HS-27A (cell line): ENCODE measurements at places on chromosomes 2 and 18.
A peak's percentile ranks its signal among the peaks of the same experiment; 100 is the strongest.

DNA sequence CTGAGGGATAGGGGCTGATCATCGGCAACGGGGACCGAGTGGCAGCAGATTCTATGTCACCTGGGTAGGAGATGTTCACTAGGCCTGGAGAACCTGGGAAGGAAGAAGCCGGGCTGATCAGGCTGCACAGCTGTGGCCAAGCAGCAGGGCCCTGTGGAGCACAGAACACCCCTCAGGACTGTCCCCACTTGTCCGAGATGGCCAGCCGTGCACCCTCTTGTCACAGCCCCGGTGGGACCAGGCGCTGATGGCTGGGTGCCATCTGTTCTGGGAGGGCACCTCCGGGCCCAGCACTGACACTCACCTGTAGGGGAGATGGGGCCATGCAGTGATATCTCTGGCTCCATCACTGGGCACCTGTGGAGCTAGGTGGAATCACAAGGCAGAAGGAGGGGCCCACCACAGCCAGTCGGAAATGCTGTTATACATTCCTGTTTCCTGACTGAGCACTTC, 217.9 kb upstream of the RAB6C start:
- no peak for DNase-seq

DNA sequence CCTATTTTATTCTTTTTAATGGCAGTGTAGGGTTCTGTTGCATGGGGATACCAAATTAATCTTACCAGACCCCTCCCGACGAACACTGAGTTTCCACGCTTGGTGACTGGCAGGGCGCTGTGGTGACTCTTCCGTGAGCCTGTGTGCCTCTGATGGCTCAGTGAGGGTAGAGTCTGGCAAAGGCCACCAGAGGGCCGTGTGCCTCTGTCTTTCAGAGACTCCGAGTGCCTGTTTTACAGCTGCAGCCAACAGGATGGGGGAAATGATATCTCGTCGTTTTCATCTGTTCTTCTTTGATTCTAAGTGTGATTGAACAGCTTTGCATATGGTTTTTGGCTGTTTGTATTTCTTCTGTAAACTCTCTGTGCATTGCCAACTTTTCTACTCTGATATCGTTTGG, 99.8 kb downstream of the ZNF236 start:
- no peak for DNase-seq

- no peak for DNase-seq
Observed at GRCh38 chr2:165456027-165456426, 13.5 kb upstream of the CSRNP3 start.

DNA sequence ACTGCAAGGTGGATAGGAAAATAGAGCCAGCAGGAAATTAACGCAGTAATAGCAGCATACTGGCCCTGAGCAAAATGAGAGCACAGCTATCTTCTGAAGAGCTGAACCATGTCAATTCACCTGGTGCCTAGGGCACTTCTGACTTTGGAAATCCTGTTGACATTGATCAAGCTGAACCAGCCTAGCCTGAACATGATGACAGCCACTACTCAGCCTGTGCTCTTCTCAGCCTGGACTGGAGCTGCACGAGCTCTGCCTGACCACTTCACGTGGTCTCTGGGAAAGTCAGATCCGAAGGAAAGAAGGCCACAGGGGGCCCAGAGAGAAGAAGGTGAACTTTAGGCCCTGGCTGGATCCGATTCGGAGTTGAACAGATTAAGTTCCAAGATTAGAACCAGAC, 421.9 kb downstream of the LPIN1 start:
- no peak for DNase-seq

GRCh38 chr2:232330068-232330999, 48.2 kb upstream of the ALPP start:
- DNase-seq: no peak

DNA sequence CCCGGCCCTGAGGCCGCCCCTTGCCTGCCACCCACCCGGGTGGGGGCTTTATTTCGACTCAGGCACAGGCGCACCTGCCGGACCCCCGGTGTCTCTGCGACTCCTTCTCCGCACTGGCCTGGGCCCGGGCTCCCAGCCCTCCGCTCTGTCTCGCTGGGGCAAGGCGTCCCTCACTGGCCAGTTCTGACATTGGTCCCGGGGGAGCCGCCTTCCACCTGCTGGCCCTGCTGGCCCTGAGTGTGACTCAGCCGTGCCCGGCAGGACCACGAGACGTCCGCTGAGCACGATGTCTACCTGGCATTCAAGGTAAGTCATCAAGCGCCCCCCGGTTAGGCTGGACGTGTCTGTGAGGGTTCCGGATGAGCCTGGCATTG, 131.5 kb upstream of the CTDP1 start:
- no peak for DNase-seq

- peak; percentile 99 for DNase-seq
Observed at GRCh38 chr2:109324861-109325260, 195.9 kb downstream of the SH3RF3 start.

DNA sequence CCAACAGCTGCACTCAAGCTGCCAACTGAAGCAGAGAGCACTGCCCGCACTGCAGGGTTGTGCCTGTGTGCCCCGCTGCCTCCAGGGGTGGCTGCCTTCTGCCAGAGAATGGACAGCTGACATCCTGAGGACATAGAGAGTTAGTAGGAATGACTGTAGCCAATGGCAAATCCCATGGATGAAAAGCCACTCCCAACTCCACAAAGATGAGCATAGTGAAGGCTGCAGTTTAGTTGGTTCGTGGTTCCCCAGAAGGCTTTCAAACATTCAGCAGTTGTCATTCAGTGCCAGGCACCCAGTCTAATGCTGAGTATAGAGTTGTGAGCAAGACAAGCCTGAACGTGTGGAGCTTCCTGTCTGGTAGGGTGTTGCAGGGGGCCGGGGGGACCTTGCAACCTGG, 30.3 kb downstream of the GYPC start:
- DNase-seq: no peak

GRCh38 chr18:38006541-38006940, 440.9 kb upstream of the CELF4 start:
- no peak for DNase-seq

DNA sequence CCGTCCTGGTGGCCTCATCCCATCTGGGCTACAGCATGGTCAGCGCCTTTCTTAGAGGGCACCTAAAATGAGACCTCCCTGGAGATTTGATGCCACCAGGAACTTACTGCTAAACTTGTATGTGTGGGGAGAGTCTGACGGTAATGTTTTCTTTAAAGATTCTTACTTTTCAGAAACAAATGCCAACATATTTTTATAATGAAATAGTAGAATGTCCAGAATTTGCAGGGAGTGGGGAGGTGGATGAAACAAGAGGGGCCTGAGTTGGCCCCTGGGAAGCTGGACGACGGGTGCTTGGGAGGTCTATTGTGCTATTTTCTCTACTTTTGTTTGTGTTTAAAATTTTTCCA, 118.8 kb upstream of the CTDP1 start:
- no peak for DNase-seq

DNA sequence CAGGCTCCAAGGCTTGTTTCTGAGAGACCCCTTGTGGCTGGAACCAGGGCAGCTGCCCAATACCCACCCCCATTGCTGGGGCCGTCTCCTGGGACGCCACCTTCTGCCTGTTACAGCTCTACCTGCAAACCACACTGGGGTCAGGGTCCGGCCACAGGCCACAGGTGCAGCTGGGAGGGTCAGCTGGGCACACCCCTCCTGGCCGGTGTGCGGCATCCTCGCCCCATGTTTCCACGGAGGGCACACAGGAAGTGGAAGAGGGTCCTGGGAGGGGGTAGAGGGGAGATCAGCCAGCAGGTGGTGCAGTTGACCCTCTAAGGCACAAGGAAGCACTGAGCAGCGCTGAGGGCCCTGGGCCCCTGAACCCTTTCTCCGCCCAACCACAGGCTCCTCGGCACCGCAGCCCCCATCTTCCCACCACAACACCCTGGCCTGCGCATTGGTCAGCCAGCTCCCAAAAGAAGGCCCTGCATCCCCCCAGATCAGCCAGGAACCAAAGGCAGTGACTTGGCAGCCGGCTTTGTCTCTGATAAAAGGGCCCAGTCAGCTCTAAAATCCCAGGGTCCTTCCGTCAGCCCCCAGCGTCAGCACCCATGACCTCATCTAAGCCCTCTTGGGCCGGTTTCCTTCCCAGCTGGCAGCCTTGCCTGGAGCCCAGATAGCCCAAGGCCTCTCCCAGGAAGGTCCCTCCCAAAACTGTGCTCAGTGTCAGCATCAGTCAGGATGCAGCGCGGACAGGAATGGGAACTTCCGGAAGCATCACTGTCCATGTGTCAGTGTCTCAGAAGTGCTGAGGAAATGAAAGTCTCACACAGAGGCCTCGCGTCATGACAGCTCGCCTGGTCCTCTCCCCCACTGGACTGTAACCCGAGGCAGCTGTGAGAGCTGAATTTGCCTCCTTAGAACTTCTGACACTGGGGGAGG, 1.7 kb downstream of the ERFE start:
- no peak for DNase-seq

DNA sequence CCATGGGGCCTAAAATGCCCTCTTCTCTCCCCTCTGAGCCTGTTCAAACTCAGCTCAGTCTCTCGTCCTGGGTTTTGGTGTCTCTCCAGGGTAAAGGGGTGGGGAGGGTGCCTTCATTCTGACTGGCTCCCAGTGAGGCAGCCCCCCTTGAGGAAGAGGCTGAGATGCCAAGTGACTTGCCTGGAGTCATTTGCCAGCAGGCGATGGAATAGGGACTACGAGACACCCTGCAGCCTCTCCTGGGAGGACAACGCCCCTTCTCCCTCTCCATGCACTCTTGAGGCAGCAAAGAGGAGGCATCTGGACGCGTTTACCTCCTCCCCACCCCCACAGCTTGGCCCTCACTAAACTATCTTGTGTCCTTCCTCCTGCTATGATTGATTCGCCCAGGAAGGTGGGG, 760 bp upstream of the STON1 start:
- DNase-seq: no peak

GRCh38 chr2:144415386-144415785, 104.5 kb downstream of the ZEB2 start:
- DNase-seq: no peak

GRCh38 chr2:43228756-43229659, 2.6 kb upstream of the ZFP36L2 start:
- DNase-seq: no peak

DNA sequence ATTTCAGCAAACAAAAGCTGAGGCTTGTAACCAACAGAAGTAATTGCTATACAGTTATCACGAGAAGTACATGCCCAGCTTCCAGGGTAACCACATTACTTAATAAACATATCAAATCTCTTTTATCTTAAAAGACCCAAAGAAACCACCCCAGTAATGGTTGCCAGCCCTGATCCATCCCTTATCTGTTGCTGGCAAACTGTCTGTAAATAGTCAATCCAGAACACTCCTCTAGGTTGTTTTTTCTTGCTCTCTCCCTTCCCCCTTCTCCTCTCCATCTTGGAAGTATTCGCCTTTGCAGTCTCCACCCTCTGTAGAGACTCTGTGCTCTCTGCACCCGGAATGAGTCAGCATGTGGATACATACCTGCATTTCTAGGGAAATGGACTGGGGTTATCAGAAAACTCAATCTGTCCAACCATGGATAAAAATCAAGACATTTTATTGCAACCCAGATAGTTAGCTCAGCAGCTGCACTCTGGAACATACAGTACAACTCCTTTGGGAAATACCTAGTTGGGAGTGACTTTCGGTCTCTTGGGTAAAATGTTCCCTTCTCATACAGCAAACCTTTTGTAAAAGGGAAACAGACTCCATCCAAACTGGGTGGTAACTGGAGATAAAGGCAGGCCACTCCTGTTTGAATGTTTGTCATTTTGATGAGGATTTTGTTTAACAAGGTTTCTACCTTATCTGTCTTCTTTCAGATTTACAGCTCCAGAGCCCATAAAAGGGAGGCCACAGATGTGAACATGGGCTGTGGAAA, 123.5 kb upstream of the FOSL2 start:
- DNase-seq: no peak

DNA sequence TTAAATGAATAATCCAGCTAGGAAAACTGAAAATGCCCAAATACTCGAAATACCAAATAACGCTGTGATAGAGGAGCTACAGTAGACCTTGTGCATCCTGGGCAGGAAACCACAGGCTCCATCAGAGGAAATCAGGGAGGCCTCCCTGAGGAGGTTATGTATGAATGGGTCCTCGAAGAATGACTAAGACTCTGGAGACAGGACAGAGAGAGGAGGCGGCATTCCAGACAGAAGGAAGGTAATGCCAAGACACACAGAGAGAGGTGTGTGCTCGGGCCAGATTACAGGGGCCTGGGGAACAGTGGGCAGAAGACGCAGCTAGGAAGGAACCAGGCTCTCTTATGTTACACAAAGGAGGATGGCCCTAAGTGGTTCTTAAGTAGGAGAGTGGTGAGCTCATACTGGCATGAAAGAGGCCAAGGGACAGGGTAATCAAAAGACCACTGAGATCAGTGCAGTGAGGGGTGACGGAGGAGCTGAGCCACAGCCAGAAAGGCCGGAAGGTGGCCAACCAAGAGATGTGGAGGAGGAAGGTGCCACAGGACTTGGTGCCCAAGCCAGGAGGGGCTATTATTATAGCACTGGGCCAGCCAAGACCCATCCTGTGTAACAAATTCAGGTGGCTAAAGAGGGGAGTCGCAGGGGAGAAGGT, 9.9 kb downstream of the ST3GAL5 start:
- no peak for DNase-seq

- DNase-seq: no peak
Observed at GRCh38 chr18:26185267-26185666, 41.0 kb upstream of the TAF4B start.

DNA sequence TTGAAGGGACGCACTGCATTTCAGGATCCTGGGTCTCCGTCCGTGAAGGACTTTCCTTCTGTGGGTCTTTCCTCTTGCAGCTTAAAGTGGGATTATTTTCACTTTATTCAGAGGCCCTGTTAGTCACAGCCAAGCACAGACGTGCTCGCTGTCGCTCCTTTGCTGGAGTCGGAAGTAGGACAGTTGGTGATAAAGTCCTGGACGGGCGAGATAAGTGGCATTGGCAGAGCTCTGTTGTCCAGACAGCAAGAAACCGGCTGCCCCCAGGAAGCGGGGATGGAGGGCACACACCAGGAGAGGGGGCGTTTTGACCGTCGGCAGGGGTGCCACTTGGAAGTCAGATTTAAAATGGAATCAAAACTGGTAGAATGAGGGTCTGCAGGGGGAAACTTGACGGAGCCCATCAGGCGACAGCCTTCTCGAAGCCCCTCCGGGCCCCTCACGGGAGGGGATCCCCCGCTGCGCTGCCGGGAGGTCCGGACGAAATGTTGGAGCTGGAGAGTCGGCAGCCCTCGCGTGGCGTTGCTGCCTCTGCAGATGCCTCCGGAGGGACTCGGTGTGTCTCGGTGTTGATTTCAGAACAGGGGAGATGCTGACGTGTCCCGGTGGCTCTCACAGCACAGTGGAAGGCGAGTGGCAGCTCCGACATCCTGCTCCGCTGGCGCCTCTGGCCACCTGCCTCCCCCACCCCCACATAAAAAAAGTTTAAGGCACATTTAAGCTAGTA, 124.2 kb downstream of the NFATC1 start:
- no peak for DNase-seq
